Smooth muscle cell of the coronary artery (primary cell): ENCODE measurements at places on chromosomes 1 and 21. TPM values are rescaled to one million over a fixed set of nuclear protein-coding genes. Genes with fewer than 3 reads are reported as not detected.

IL19 gene
- not detected in 2 replicates for total RNA-seq

SYPL2 gene
- 1.8 TPM in 1 of 2 replicates, not detected in the other for total RNA-seq

ITLN2 gene
- 0.82 and 1.5 TPM in 2 replicates for total RNA-seq

CLDN17 gene
- not detected in 2 replicates for total RNA-seq

CD247 gene
- total RNA-seq, result 0.12 TPM in 1 of 2 replicates, not detected in the other

CCDC27 gene
- total RNA-seq, result not detected in 2 replicates

CLEC20A gene
- total RNA-seq, result 0.08 TPM in 1 of 2 replicates, not detected in the other

KRTAP13-2 gene
- total RNA-seq, result not detected in 2 replicates

CHI3L2 gene
- 0.45 and 4.4 TPM in 2 replicates for total RNA-seq

SH2D1B gene
- total RNA-seq, result not detected in 2 replicates

GJA8 gene
- total RNA-seq, result not detected in 2 replicates

TNFAIP8L2 gene
- not detected in 2 replicates for total RNA-seq
